ENCODE measurements at places on chromosomes 13 and 19. TPM values are rescaled to one million over a fixed set of nuclear protein-coding genes. Genes with fewer than 3 reads are reported as not detected.

The C19orf18 gene
- total RNA-seq: 0.25 TPM

The CEACAM20 gene
- total RNA-seq: not detected

The PROZ gene
- total RNA-seq: not detected

The TSHZ3 gene
- total RNA-seq: 25.6 TPM

The LILRB5 gene
- 0.25 TPM for total RNA-seq

The FCGBP gene
- total RNA-seq: 2.5 TPM

The ZNF414 gene
- total RNA-seq: 4.7 TPM

The CEACAM3 gene
- total RNA-seq: 0.25 TPM

The OVOL3 gene
- total RNA-seq: not detected

The POU2F2 gene
- 4.9 TPM for total RNA-seq

The LGALS7B gene
- 0.74 TPM for total RNA-seq

The ZNF235 gene
- total RNA-seq: 12.8 TPM

The SBK2 gene
- total RNA-seq: not detected

The KCNK6 gene
- total RNA-seq: 0.25 TPM

The ZSCAN5C gene
- not detected for total RNA-seq

The CGB7 gene
- not detected for total RNA-seq

The DOHH gene
- total RNA-seq: 11.6 TPM

The PINLYP gene
- total RNA-seq: 7.4 TPM

The ZNF211 gene
- 25.3 TPM for total RNA-seq

The ZFP14 gene
- total RNA-seq: 39.3 TPM

The PSG6 gene
- not detected for total RNA-seq

The FSD1 gene
- 24.6 TPM for total RNA-seq

The LYL1 gene
- 1.2 TPM for total RNA-seq

The TLE6 gene
- total RNA-seq: 0.98 TPM

The LRP3 gene
- 57.5 TPM for total RNA-seq

Measured in temporal lobe (tissue), 4 donors.